ENCODE measurements at places on chromosomes 12 and 14.

GRCh38 chr12:116161588-116161987 is 115.9 kb downstream of the MED13L start:
- no peak for DNase-seq

DNA sequence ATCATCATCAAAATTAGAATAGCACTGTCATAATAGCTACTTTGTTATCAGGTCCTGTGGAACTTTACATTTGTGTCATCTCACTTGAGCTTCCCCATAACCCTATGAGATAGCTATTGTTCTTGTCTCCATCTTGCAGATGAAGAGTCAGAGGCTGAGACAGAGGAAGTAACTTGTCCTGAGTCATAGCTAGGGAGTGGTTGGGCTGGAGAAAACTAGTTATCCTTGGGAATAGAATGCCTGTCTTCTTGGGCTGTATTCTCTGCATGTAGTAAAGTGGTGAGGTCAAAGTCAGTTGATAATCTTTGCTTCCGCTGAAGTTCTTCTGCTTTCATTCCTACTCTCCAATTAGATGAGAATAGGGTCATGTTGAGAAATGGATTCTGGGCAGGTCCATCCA is 117.0 kb downstream of the SMOC1 start:
- DNase-seq: no peak

DNA sequence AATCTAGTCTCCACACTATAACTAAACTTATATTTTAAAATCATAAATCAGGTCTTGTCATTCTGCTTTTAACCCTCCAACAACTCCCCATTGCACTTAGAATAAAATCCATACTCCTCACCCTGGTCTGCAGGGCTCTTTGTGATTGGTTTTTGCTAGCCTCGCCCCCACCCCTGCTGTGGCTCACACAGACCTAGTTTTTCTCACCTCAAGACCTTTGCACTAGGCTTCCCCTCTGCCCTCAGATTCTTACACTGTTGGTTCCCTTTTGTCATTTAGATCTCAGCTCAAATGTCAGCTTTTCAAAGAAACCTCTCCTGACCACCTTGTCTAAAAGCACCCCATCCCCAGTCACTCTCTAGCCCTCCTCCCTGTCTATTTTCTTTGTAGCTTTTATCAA is 10.7 kb upstream of the LHX5 start:
- DNase-seq: no peak

GRCh38 chr12:642633-643474 is 20.4 kb downstream of the NINJ2 start:
- no peak for DNase-seq

GRCh38 chr12:848882-849527 is 96.6 kb downstream of the WNK1 start:
- no peak for DNase-seq

GRCh38 chr12:81815611-81816010 is 56.5 kb upstream of the PPFIA2 start:
- DNase-seq: no peak

GRCh38 chr12:100258127-100258526 is 8.8 kb downstream of the DEPDC4 start:
- no peak for DNase-seq
